ENCODE measurements at places on chromosomes 5 and 9.
A peak's percentile ranks its signal among the peaks of the same experiment; 100 is the strongest.

GRCh38 chr9:18786911-18787650 lies 245.9 kb downstream of the SAXO1 start:
- no peak for DNase-seq

GRCh38 chr5:56625541-56625940 lies 189.8 kb upstream of the MAP3K1 start:
- no peak for DNase-seq

- DNase-seq = no peak
Observed at GRCh38 chr5:168215646-168216045, 75.8 kb upstream of the WWC1 start.

- no peak for DNase-seq
Observed at GRCh38 chr9:124770359-124771020, 621 bp downstream of the NR6A1 start.

GRCh38 chr5:38051711-38052511 lies 206.4 kb upstream of the EGFLAM start:
- no peak for DNase-seq

DNA sequence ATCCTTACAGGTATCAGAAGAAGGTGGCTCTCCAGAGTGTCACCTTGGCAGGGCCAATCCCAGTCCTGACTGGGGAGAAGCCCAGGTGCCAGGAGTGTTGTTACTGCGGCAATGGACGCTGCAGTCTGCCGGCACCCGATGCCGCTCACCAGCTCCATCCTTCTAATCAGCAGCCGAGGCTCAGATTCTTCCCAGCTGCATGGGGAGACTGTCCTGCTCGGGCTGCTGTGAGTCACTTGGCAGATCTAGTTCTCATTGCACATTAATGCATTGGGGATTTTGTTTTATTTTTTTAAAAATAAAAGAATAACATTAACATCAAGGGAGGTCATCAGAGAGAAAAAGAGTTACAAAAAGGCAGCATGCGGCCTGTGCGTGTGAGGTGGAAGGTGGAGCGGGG lies 115.8 kb downstream of the MTX3 start:
- DNase-seq = no peak

DNA sequence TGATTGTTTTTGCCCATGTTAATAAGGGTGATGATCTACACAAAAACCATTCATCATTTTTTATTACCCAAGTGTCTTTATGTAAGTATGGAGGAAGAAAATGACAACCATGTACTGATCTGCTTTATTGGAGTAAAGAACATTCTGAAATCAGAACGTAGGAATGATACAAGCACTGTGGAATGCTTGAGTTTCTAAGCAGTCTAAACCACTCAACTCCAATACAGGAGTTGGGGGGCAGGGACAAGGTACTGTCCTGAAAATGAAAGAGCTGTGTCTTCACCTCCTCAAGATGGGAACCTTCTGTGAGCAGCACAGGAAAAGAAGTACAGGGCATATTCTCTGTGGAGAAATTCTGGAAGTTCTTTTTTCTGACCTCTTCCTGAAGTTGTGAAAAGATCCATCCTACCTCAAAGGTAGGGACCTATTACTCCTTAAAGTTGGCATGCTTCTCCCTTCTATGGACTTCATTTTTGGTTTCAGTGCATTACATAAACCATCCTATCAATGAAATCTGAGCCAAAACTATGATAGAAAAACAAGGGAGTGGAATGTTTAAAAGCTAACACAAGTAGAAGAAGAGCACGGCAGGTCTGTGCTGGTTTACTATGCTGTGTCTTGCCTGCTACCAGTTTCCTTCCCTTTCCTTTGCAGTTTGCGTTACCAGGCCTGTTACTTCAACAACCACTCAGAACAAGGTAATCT lies 202.6 kb downstream of the SEMA5A start:
- no peak for DNase-seq

- DNase-seq = peak; percentile 72
Observed at GRCh38 chr9:133792721-133793470, 54.7 kb upstream of the SARDH start.

DNA sequence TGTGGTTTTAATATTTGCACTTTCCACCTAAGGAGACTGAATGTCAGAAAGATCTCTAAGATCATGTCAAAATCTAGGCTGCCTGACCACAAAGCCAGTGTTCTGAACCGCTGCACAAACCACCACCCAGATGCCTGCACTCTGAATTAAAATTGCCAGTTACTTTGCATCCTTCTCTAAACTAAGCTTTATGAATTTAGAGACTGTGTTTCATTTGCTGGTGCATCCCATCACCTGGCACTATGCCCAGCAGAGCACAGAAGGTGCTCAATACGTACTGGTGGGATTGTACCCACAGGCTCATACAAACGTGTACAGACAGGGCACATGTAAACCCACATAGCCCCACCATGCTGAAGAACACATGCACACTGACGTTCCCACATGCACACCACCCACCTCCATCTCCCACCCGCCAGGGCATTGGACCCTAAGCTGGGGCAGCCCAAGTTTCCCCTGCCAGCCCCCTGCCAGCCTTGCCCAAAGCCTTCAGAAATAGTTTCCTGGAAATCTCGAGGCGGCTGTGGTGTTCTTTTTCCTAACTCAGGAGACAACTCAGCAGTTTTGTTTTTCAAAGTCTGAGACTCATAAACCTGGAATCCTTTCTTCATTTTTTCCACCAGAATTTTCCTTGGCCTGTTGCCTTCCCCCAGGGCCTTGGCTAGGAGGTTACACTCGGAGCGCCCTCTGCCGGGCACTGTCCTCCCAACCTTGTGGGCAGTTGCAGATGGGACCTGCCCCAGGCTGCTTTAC lies 9.6 kb upstream of the TRAF1 start:
- DNase-seq = peak; percentile 96

- no peak for DNase-seq
Observed at GRCh38 chr9:87546704-87547103, 49.0 kb downstream of the DAPK1 start.

DNA sequence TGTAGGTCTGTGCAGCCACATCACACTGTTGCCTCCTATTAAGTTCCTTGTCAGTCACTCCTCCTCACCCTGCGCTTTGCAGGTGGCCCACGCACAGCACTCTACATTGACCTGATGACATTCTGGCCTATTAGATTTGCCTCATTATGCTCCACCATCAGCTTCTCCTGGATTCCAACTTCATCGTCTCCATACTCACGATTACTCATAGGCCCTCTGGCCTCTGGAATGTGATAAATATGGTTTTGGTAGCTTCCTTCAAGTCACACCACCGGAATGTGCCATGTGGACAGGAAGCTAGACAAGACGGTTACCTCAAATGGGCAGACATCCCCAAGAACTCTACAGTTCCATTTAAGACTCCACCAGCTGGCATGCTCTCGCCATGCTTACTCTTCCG lies 158.0 kb upstream of the LHFPL2 start:
- no peak for DNase-seq

- no peak for DNase-seq
Observed at GRCh38 chr9:16319646-16320045, 550.8 kb downstream of the BNC2 start.

DNA sequence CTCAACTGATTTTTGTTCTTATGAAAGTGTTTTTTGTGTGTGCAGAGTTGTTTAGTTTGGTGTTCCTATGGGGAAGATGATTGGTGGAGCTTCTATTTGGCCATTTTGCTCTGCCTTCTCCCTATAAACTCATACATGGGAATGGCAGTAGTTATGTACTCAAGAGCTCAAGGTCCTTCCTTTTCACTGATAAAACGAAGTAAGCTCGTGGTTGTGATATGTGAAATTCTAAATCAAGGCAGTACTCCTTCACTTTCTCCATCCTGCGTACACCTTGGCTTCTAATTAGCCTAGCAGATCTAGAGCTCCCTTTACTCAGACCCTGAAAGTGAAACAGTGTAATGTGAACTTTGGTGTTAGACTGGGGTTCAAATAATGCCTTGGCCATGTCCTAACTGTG lies 159.3 kb upstream of the TNC start:
- no peak for DNase-seq

- DNase-seq = no peak
Observed at GRCh38 chr5:177364159-177364962, 6.6 kb downstream of the RGS14 start.

DNA sequence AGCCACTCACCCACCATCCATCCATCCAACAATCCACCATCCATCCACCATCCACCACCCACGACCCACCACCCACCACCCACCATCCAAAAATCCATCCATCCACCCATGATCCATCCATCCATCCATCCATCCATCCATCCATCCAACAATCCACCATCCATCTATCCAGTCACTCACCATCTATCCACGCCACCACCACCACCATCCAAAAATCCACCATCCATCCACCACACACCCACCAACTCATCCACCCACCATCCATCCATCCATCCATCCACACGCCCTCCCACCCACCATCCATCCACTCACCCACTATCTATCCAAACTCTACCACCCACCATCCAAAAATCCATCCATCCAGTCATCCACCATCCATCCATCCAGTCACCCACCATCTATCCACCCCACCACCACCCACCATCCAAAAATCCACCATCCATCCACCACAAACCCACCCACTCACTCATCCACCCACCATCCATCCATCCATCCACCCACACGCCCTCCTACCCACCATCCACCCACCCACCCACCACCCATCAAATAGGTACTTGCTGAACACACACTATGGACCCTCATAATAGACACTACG lies 9.0 kb downstream of the DPH7 start:
- no peak for DNase-seq

DNA sequence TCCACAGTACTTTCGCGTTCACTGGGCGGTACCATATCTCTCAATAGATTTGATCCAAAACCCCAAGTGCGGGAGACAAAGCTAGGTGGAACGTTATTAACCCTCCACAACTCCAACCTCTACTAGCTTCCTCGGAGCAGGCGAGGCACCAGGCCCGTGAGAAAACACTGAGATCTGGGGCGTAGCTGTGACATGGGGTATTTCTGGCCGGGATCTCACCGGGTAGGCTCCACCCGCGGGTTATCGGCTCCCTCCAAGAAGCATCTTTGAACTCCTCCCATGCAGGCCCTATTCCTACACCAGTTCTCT lies 350 bp upstream of the SLC25A46 start:
- DNase-seq = no peak
